ENCODE measurements at places on chromosomes 2 and 18. TPM values are rescaled to one million over a fixed set of nuclear protein-coding genes. Genes with fewer than 3 reads are reported as not detected.

DNA sequence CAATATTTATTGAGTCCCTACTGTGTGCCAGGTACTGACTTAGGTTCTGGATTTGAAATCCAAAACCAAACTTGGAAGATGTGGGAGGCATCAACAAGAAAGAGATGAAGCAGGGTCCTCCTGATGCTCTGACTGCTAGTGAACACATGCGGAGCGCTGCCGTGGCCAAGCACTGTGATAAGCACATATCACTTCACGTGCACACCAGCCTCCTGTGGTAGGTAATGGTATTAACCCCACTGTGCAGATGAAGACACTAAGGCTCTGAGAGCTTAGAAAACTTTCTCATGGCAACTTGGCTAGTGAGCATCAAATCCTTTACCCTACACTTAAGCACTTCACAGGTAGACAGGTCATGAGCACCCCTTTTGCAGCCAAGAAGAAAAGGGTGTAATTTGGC lies 216.1 kb downstream of the HAUS1 start:
- DNase-seq, result no peak

DNA sequence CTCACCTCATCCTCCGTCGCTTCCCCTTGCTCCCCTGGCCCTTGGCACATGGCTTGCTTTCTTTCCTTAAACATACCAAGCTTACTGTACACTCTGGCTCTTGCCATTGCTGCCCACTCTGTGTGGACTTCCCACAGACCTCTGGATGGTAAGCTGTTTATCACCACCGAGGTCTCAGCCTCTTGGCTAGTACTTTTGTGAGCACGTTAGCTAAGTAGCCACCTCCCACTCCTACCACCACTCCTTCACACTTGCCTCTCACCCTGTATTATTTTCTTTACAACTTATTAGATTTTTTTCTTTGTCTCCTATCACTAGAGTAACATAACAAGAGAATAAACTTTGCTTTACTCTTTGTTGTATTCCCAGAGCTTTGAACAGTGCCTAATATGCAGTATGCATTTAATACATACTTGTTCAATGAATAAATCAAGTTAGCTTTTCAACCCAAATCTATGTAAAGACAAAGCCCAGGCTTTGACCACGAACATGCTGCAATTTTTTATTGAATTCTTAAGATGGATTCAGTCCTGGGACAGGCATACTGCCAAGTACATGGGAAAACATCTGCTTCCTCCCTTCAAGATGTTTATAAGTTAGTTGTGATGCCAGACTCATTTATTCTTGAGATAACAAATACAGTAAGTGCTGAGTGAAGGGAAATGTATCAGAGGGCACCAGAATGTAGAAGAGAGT lies 25.0 kb upstream of the MSGN1 start:
- DNase-seq, result peak; percentile 93

- DNase-seq, result no peak
Observed at GRCh38 chr18:74534981-74535649, 815 bp downstream of the CNDP1 start.

- DNase-seq, result no peak
Observed at GRCh38 chr2:43312755-43313641, 86.6 kb upstream of the ZFP36L2 start.

- no peak for DNase-seq
Observed at GRCh38 chr18:76356666-76357065, 138.4 kb downstream of the ZNF516 start.

DNA sequence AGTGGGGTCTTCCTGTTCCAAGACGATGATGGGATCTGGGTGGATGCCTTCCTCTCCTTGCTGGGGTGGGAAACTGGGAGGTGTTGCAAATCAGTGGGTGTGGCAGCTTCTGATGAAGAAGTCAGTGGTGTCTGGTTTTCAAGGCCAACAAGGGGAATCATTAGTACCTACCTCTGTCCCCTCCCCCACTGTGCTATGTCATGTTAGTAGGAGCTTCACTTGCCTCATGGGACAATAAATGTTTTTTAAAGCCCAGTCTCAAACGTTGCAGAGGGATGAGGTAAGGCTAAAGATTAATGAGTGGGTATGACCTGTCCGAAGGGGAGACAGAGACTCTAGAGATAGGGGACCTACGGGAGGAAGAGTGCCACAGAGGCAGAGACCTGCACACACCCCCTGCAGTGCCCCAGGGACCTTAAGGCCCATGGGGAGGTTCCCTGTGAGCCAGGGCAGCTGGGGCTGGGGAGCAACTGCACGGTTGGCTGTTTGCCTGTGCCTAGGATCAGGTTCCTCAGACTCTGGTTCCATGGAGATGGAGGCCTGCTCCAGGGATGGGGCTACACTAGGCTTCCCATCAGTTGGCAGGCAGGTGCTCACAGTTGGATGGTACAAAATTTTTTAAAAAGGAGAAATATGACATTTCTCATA lies 37.8 kb upstream of the SLC1A4 start:
- DNase-seq, result no peak

C1QL2 gene
- not detected for total RNA-seq

TNFRSF11A gene
- total RNA-seq, result 3.5 TPM

ACADL gene
- not detected for total RNA-seq
